Fibroblast of skin of right quadriceps (primary cell): ENCODE measurements at places on chromosomes 1 and 21.

GRCh38 chr1:24277420-24278169 lies 41.6 kb upstream of the GRHL3 start:
- DNase-seq: peak; percentile 24

DNA sequence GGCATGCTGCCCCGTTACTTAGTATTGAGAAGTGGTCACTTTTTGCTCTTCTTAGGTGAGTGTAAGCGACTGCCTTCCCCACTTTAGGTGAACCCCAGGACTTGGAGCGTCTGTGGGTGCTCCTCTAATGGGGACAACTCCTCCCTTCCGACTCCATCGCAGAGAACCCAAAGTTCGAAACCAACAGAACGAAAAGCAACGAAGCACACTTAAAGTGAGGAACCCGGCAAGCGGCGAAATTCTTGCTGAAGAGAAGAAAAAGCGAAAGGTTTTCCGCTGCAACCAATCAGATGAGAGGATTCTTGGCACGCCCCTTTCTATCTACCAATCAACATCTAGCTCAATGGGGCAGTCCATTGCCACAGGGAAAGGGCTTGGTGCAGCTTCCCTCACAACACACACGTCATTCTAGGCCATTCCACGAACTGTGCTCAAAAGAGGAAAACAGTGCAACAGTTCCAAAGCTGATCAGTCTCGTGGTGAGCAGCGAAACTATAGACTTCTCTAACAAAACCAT lies 709 bp upstream of the SUCO start:
- peak; percentile 98 for DNase-seq

DNA sequence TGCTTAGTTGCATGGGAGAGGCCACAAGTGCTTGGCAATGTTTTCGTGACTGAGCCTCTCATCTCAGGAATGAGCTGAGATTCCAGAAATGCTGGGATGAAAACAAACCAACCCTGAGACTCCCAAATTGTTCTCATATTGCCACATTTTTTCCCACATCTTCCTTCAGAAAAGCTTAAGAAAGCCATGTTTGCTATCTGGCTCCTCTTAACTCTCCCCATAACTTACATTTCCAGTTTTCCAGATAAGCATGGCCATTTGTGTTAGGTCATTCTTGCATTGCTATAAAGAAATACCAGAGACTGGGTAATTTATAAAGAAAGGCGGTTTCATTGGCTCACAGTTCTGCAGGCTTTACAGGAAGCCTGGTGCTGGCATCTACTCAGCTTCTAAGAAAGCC lies 17.2 kb downstream of the DSCAM start:
- DNase-seq: no peak

DNA sequence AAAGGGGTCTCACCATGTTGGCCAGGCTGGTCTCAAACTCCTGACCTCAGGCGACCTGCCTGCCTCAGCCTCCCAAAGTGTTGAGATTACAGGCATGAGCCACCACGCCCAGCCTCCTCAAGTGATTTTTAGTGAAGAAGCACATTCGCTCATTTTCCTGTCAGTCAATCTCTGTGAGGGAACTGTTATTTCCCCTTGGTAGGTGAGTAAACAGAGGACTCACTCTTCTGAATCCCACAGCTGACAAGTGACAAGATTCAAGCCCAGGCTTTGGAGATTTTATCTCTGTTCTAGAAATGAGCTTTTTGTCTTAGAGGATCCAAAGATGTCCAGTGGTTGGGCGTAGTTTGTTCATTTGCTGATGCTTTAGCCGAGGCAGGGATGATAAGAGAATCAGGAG lies 43.9 kb upstream of the TACSTD2 start:
- no peak for DNase-seq

DNA sequence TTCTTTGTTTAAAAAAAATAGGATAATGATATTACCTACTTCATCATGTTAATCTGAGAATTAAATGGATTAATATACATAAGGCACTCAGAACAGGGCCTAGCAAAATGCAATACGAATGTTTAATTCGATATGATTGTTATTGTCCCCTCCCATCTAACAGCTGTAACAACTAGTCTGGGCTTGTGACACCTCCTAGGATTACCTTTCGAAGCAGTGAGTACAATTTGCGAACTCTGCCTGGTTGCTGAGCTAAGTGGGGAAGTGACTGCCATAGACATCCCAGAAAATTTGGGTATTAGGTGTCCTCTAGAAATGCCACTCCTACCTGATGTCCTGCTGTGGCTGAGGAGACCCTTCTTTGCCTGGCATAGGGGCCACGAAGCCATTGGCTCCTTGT lies 3.0 kb downstream of the RASSF5 start:
- no peak for DNase-seq

GRCh38 chr1:159700312-159700711 lies 14.1 kb downstream of the CRP start:
- DNase-seq: no peak

GRCh38 chr1:6443339-6444115 lies 19.0 kb downstream of the ESPN start:
- DNase-seq: no peak

GRCh38 chr1:19831441-19831840 lies 16.4 kb upstream of the RNF186 start:
- no peak for DNase-seq
